Islet precursor cell (in vitro differentiated cells): ENCODE measurements at places on chromosomes 7 and 10.

GRCh38 chr7:157337316-157338149 lies 729 bp downstream of the DNAJB6 start:
- peak; percentile 72 for DNase-seq

- DNase-seq = no peak
Measured at GRCh38 chr7:117810642-117811512, 62.4 kb downstream of the CTTNBP2 start.

GRCh38 chr7:17412883-17413282 lies 114.4 kb downstream of the AHR start:
- DNase-seq = no peak

DNA sequence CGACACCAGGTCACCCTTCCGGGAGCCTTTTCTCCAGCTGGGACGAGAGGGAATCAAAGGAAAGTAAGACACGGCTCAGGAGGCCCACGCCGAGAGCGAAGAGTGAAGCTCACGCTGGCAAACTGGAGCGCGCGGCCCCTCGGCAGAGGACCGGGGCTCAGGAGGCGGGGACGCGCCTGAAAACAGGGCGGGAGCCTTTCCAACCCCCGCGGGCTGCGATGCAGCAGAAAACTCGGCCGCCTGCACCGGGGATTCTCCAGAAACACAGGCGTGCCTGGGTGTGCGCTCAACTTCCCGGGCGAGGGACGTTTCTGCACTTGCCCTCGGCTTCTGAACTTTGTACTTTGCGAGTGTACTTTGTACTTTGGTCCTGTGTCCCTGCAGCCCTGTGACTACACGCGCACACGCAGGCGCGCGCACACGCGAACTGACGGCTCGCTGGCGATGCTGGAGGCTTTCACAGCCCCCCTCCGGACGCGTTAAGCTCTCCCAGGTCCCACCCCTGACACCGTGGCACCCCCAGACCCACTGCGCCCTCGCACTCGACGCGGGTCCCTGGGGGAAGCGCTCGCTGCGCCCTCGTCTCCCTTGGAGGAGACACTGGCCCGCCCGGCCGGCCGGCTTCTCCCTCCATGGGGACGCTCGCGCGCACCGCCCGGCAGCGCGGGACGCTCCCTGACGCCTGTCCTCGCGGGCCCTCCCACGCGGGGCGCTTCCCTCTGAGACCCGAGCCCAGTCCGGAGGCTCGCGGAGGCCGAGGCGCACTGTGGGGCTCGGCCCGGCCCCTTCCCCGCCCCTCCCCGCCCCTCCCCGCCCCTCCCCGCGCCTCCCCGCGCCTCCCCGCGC lies 588 bp upstream of the PAOX start:
- DNase-seq = peak; percentile 74

- DNase-seq = peak; percentile 69
Measured at GRCh38 chr10:120336911-120337540, 120.0 kb upstream of the PLPP4 start.

GRCh38 chr10:24239289-24240040 lies 30.5 kb downstream of the KIAA1217 start:
- no peak for DNase-seq

- DNase-seq = no peak
Measured at GRCh38 chr10:31352436-31353226, 33.6 kb downstream of the ZEB1 start.

DNA sequence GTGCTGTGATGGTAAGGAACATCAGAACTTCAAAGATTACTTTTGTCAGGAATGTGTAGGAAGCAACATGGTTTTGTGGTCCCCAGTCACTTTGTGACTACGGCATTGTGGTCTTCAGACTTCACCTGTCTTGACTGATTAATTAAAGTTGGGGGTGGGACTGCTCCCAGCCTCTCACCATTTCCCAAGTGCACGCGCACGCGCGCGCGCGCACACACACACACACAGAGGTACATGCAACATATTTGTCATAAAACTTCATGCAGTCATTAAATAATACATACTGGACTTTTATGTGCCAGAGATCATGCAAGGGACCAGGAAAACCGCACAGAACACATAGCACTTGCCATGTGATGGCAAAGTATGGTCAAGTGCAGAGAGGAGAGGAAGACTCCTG lies 181.2 kb downstream of the EVX1 start:
- DNase-seq = no peak

GRCh38 chr7:75691793-75692543 lies 46.8 kb downstream of the HIP1 start:
- DNase-seq = no peak

- DNase-seq = no peak
Measured at GRCh38 chr7:78311181-78311580, 512.6 kb downstream of the PHTF2 start.

DNA sequence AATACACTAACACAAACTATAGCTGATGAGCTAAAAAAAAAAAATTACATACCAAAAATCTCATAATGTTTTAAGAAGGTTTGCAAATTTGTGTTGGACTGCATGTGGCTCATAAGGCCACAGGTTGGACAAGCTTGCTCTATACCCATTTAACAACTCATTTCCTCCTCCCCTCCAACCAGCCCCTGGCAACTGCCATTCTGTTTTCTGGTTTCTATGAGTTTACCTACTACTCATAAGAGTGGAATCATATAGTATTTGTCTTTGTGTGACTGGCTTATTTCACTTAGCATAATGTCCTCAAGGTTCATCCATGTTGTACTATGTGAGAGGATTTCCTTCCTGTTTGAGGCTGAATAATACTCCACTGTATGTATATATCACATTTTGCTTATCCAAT lies 100.4 kb upstream of the ARHGAP21 start:
- DNase-seq = no peak

DNA sequence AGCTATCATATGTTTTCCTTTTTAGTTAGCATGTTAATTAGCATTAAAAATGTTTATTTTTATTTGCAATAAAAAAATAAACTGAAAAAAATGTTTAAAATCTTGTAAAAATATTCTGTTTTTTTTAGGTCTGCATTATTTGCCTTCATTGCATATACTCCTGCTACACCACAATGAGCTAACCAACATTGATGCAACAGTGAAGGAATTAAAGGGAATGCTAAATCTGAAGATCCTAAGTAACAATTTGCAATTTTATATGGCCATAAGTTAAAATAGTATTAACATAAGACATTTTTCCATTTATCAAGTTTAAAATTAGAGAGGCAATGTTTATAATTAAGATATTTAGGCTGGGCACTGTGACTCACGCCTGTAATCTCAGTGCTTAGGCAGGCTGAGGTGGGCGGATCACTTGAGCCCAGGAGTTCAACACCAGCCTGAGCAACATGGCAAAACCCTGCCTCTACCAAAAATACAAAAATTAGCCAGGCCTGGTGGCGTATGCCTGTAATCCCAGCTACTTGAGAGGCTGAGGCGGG lies 32.2 kb downstream of the LRRC72 start:
- DNase-seq = no peak

DNA sequence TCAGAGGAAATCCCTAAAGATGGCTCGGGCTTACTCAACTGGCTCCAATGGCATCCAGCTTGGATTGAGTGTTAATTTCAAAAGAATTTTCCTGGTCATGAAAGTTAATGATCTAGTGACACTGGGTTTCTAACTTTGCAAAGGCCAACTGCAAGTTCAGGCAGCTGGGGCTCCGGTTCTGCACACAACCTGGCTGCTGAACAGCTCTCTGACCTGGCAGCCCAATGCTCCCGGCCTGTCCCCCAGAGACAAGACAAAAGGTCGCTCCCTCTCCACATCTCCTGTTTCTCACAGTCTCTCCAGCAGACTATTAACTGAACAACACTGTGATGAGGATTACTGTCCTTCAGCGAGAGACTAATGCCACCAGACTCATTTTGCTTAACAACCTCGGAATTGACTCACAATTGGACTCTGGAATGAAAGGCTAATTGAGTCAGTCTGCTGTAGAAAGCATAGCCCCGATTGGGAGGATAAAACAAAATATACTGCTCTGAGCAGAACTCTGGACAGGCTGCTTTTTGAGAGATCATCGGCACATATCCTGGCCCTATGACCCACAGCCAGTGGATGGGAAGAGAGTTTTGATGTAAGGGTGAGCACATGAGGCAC lies 174.5 kb downstream of the GFRA1 start:
- DNase-seq = peak; percentile 62

- DNase-seq = no peak
Measured at GRCh38 chr7:4144172-4144701, 537.9 kb upstream of the FOXK1 start.

- DNase-seq = no peak
Measured at GRCh38 chr10:95559471-95559870, 1.7 kb downstream of the SORBS1 start.

- DNase-seq = no peak
Measured at GRCh38 chr10:32104622-32105509, 48.6 kb upstream of the KIF5B start.

DNA sequence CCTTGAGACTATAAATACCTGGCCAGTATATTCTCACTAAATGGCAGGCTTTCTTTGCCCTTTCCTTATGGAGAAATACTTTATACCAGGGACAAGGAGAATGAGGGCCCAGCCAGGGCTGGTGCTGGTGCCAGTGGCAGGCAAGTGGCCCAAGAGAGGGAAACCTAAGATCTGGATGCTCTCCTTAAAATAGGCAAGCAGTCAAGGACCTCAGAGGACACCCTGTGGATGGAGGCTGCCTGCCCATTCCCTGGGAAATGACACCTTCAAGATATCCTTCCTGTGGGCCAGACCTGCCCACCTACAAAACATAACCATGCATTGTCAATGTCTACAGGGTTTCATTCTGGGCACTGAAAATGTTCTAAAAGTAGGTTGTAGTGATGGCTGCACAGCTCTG lies 29.1 kb downstream of the POLR3A start:
- DNase-seq = no peak

- no peak for DNase-seq
Measured at GRCh38 chr7:25636871-25637283, 408.6 kb upstream of the NPVF start.

- no peak for DNase-seq
Measured at GRCh38 chr10:49549640-49550346, 10.9 kb upstream of the ERCC6 start.

DNA sequence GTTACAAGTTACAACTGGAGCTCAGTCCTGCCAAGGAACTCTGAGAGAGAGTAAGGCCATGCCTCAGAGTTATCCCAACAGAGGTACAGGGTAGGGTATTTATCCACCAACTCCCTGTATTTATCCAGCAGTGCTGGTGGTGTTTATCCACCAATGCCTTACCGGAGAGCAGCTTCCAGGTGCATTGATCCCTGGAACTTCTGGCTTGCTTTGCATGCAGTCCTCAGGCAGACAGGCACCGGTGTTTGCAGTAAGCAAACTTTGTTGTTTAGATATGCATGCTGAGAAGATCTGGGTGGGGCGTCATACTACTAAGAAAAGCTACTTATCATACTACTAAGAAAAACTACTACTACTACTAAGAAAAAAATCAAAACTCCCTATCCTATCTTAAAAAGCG lies 92.4 kb downstream of the CYP26A1 start:
- DNase-seq = no peak

- DNase-seq = no peak
Measured at GRCh38 chr10:123266971-123267370, 112.8 kb downstream of the BUB3 start.

GRCh38 chr7:12550956-12551355 lies 19.6 kb upstream of the SCIN start:
- DNase-seq = no peak

GRCh38 chr7:7271094-7271874 lies 88.9 kb downstream of the C1GALT1 start:
- no peak for DNase-seq

DNA sequence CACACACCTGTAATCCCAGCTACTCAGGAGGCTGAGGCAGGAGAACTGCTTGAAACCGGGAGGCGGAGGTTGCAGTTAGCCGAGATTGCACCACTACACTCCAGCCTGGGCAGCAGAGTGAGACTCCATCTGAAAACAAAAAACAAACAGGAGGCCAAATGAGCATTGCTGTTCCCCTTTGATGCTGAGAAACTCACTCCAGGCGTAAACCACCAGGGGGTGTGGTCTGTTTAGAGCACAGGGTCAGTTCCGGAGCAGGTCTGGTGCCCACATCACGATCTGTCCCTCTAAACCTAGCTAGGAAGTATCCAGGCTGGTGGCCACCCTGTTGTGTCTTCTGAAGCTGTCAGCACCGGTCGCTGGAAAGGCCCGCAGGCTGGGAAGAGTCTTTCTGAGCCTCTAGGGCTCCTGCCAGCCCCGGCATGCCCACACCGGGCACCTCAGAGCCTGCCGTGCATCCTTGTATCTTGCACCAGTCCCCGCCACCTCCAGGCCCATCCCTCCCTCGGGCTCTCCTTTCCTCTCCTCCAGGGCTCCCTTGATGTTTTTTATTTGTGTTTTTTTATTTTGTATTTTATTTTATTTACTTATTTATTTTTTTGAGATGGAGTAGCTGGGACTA lies 66.3 kb upstream of the SH2B2 start:
- DNase-seq = no peak

GRCh38 chr7:130294314-130294713 lies 1.4 kb downstream of the CPA4 start:
- DNase-seq = no peak

DNA sequence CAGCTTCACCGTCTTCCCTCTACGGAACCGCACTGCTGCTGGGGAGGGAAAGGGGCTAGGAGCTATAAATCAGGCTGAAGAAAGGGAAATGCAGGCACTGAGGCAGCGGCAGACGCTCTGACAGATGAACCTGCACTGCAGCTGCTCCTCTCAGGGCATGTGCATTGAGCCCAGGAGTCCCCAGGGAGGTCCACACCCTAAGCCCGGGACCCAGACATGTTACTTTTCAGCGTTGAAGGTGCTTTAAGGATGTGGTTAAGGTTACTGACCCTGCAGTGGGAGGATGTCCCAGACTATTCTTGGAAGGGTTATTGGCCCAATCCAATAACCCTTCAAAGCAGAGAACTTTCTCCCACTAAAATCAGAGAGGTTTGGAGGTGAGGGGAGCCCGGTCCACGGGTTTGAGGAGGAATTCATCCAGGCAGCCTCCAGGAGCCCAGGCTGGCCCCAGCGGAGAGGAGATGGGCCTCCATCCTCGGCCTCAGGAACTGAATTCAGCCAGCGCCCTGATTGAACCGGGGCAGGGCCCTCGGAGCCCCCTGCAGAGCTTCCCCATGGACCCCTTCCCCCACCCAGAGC lies 75.4 kb downstream of the ADARB2 start:
- no peak for DNase-seq

DNA sequence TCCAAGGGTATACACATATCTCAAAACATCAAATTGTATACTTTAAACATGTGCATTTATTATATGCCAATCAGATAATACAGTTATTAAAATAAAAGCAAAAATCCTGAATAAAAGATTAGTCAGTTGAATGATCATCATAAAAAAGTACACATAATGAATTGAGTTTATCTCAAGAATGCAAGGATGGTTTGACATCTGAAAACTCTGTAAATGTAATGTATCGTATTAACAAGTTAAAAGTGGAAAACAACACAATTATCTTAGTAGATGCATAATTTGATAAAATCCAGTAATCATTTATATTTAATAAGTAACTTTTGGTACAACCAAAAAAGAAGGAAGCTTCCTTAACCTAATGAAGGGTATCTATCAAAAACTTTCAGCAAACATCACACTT lies 86.6 kb downstream of the COL28A1 start:
- no peak for DNase-seq

GRCh38 chr10:63503395-63503794 lies 17.8 kb upstream of the REEP3 start:
- no peak for DNase-seq
